ENCODE measurements at places on chromosomes 2 and 18.

GRCh38 chr18:24989760-24990593 lies 362.0 kb downstream of the ZNF521 start:
- no peak for DNase-seq

DNA sequence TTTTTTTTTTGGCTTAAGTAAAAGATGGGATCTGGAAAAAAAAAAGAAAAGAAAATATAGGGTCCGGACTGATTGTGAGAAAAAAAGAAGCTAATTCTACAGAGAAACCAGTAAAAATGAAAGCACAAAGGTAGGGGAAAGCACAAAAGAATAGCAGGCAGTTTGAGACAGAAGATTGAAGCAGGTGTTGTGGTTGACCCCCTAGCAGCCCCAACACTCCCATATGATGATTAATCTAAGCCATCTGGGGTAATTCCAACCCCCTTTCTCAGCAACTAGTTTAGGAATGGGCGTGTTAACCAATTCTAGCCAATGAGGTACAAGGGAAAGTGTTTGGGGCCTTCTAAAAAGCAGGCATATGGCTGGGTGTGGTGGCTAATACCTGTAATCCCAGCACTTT lies 77.0 kb downstream of the MBD2 start:
- DNase-seq = no peak

DNA sequence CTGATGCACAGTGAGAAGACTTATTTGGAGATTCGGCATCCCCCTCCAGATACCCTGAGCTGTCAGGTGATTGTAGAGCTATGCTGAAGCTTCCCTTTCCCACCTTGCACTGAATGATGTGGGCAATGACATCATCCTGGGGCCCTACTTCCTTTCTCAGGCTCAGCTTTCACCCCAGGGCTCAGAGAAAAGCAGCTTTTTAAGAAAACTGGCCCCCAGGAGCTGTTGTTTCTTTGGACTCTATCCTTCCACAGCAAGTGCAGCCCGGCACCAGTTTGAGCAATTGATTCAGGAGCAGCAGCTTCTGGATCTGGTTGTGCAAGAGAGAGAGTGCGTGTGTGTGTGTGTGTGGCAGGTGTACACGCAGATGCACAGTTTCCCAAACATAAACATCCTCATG lies 251.3 kb downstream of the ANAPC1 start:
- no peak for DNase-seq

DNA sequence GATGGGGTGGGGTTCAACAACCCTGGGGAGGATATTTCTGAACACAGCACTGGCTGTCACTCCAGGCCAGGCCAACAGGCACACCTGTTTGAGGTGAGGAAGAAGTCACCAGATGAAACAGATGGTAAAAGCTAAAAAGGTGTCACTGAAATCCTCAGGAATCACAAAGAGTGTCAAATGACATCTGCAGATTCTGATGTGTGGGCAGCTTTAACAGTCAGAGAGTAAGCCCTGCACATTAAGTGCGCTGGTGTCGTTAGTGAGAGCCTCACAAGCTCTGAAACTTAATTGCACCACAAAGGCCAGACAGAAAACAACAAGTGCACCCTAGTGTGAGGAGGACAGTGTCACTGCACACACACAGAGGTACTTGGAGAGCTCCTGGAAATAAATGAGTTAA lies 13.6 kb downstream of the FLACC1 start:
- no peak for DNase-seq

DNA sequence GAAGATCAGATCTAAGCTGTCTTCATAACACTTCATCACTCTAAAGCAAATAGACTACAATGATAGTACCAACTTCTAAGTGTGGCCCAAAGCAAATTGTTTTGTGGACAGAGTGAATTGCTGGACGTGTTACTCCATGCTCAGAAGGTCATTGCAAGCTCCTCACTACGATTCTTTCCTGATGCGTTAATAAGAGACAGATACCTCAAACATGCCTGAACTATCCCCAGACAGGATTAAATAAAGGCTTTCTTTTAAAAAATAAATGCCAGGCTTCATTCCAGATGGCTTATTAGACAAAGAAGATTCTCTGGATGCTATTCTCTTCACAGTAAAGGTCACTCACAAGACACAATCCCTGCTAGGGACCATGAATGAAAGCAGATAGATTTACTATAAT lies 621.2 kb downstream of the DCDC2C start:
- DNase-seq = no peak

- DNase-seq = no peak
Measured at GRCh38 chr2:30583204-30583749, 136.2 kb downstream of the LCLAT1 start.

GRCh38 chr2:96188821-96189526 lies 19.7 kb downstream of the STARD7 start:
- no peak for DNase-seq

GRCh38 chr2:124026503-124026902 lies 1.4 kb downstream of the CNTNAP5 start:
- DNase-seq = no peak

DNA sequence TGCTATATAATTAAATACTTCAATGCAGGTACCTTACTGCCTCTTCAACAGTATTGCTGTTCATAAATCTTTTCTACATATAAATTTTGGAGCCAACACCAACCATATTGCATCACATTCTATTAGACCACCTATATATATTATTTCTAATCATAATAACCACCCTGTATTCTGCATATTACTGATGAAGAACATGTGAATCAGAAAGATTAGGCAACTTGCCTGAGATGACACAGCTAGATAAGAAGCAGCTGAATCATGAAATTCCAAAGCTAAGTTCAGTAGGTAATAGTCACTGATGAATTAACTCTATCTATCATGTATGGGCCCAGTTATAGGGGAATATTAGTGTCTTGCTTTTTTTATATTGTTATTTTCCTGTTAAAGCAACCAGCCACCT lies 161.8 kb downstream of the AGPS start:
- no peak for DNase-seq

- DNase-seq = no peak
Measured at GRCh38 chr2:130261099-130261498, 62.9 kb upstream of the TUBA3E start.

DNA sequence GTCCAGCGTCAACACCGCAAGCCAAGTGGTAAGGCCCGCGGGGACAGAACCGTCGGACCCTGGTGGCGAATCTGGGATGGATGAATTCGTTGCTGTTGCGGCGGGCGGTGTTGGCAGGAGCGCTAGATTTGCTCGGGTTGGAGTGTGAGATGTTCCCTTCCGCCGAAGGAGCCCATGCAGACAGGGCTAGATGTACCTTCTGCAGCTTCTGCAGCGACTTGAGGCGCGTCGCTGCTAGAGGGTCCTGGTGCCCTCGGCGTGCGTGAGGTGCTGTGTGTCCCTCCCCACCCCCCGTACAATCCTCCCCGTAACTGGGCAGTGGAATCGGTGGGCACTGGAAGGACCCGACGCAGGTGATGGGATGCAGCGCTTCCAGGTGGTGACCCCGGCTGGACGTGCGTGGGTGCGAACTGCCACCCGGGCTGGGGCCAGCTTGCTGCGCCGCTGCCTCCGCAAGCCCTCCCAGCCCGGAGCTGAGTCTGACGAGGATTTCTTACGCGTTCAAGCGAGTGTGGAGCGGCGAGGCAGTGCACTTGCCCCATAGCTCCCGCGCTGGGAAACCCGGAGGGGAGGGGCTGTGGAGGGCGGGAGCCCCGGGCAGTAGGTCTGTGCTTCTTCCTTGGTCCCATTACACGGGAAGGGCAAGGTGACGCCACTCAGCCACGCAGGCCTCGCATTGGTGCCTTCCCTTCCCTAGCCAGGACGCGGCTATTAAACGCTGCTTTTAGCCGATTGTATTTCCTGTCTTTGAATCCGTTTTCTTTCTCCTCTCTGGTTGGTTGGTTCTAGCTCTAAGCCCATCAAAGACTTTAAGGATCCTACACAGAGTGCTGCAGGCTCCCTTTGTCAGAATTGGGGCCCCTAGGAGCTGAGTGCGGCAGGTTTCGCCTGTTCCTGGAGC lies 34.2 kb downstream of the CHRNA1 start:
- no peak for DNase-seq

- no peak for DNase-seq
Measured at GRCh38 chr2:241178961-241179360, 9.5 kb upstream of the ANO7 start.

GRCh38 chr18:12248926-12249720 lies 5.0 kb upstream of the CIDEA start:
- DNase-seq = no peak

DNA sequence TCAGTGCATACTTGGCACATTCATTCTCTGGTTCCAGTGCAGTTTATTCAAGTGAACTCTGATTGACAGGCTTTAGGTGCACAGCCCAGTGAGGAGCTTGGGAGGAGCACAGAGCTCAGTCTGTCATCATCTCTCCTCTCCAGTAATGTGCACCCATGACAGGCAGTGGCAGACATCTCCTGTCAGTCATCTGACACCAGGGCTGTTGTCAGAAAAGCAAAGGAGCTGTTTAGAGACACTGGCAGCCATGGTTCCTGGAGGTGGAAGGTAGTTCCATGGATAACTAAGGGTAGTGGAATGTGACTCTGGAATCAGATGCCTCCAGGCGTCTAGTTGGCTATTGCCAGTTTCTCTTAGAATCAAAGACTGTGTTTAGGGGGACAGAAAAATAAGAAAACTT lies 308.8 kb downstream of the DCDC2C start:
- DNase-seq = no peak

GRCh38 chr2:122471753-122472152 lies 716.3 kb downstream of the TSN start:
- no peak for DNase-seq

DNA sequence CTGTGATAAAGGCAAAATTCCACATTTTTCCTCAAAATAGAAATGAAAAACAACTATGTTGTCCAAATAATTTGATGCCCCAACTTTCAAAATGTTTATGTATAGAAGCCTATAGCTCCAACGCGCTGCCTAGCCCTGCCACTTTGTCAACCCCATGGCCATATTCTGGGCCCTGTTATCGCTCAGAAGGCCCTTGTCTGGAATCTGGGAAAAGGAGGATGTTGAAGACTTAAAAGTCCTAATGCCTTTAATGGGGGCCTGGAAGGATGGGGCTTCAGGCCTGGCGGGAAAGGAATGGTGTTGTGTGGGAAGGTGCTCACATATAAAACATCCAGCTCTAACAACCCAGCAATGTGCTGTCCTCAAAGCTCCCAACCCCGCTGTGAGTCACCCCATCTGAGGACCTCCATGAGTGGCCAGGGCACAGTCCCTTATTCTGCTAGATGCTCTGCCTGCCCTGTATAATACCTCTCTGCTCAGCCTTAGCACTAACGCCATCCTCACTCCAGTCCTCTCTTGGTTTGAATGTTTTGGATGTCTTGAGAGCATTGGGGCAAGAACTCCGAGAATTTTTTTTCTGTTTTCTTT lies 86.0 kb downstream of the ACSL3 start:
- no peak for DNase-seq

- no peak for DNase-seq
Measured at GRCh38 chr2:32812316-32812715, 134.4 kb upstream of the LTBP1 start.

- no peak for DNase-seq
Measured at GRCh38 chr18:48745293-48745692, 205.5 kb downstream of the SMAD7 start.

DNA sequence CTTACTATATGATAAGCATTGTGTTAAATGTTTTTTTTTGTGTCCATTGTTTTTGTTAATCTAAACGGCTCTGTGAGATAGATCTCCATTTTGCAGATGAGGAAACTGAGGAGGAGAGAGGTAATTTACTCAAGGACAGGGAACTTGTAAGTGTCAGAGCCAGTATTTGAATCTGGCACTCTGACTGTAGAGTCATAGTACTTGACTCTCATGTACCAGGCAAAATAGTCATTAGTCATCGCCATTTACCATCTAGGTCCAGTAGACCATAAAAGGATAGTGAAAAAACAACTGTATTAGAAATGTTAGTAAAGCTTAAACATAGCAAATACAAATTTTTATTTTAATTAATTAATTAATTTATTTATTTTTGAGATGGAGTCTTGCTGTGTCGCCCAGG lies 4.8 kb downstream of the PSMD14 start:
- no peak for DNase-seq

DNA sequence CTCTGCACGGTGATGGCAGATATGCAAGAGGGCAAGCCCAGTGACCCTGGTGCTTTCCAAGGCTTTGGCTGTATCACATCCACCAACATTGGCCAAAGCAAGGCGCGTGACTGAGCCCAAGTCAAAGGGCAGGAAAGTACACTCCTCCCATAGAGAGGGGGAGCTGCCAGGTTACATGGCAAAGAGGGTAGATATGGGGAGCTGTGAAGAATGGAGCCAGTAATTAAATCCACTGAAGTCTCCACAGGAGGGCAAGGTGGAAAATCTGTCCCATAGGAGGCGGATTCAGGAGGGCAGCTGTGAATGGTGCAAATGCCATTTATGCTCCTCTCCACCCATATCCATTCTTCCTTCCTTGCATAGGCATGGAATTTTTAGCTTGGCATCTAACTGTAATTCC lies 44.6 kb upstream of the THOC1 start:
- no peak for DNase-seq

DNA sequence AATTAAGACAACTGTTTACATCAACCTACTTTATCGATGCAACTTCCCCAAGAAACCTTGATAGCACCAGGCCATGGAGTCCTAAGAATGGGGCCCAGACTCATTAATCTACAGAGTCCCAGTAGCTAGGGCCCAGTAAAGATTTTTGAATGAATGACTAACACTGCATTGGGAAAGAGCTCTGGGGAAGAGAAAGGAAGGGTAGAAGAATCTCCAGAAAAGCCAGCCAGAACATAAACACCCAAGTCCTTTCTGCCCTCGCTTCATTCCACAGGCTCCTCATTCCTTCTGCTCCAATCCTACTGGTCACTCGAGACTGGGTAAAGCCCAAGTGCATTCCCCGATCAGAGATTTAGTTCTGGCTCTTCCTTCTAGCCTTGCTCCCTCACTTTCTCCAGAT lies 44.3 kb downstream of the CYRIA start:
- no peak for DNase-seq

DNA sequence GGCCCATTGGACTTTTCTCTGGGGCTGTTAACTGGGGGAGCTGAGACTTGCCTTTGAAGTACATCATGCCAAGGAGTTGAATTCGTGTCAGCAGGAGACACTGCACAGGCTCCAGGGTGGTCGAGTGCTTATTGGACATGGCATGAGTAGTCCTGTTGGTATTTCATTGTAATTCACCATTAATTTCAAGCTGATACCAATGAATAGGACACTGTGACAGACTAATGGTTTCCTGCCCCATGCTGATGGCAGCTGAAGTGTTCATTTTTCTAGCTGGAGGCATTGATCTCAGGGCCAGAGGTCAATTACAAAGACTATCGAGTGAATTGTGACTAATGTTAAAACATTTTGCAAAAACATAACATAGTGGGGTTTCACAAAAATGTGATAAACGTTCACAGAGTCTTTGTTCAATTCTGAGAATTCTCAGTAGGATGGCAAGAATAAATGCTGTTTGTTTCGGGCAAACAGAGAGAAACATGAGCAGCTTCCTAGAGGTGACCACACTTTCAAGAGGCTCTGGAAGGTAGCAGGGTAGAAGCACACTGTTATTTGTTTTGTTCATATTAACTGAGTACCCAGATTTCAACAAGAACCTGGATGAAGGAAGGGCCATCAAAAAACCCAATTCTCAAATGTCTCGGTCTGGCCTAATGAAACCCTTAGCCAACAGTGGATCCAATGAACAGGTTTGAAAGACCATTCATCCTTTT lies 90.6 kb upstream of the ARL4C start:
- DNase-seq = no peak

GRCh38 chr2:109701362-109701761 lies 87.2 kb downstream of the SOWAHC start:
- no peak for DNase-seq

All from stimulated activated CD8-positive, alpha-beta memory T cell treated with anti-CD3 and anti-CD28 coated beads, Interleukin-12 subunit alpha, Interleukin-12 subunit beta, amount 100 ng/mL, for 4 hours (primary cell).